ENCODE measurements at places on chromosomes 7 and 10.

GRCh38 chr7:74215921-74216320, 6.1 kb downstream of the LAT2 start:
- H3K27ac ChIP-seq, result no peak overlapping the region
- no peak for DNase-seq
- no peak overlapping the region for H3K4me3 ChIP-seq
- H3K27me3 ChIP-seq, result no peaks in the 10 kb centered on the region
- no peaks in the 10 kb centered on the region for H3K36me3 ChIP-seq

GRCh38 chr10:72295330-72295910, 21.7 kb downstream of the DDIT4 start:
- H3K27me3 ChIP-seq, result no peaks in the 10 kb centered on the region
- H3K27ac ChIP-seq, result no peak overlapping the region
- no peaks in the 10 kb centered on the region for H3K36me3 ChIP-seq
- H3K4me3 ChIP-seq, result peak overlapping the region; percentile 52

GRCh38 chr7:106065575-106066500, 46.3 kb downstream of the SYPL1 start:
- no peak overlapping the region for H3K4me3 ChIP-seq
- H3K4me1 ChIP-seq, result peaks cover 16% of the 10 kb centered on the region
- H3K27ac ChIP-seq, result no peak overlapping the region

- DNase-seq, result no peak
- H3K27ac ChIP-seq, result no peak overlapping the region
These were observed 46.2 kb downstream of the ZNF277 start for GRCh38 chr7:112252691-112253090.

GRCh38 chr7:21851559-21851967, 94.1 kb downstream of the CDCA7L start:
- no peaks in the 10 kb centered on the region for H3K36me3 ChIP-seq
- no peak for DNase-seq
- H3K27ac ChIP-seq, result no peak overlapping the region
- no peaks in the 10 kb centered on the region for H3K27me3 ChIP-seq

- H3K4me1 ChIP-seq, result peaks cover 30% of the 10 kb centered on the region
- no peaks in the 10 kb centered on the region for H3K36me3 ChIP-seq
- H3K4me3 ChIP-seq, result peak overlapping the region; percentile 99
- peak overlapping the region; percentile 98 for H3K27ac ChIP-seq
- no peak for DNase-seq
These were observed 1.2 kb downstream of the GRK5 start for GRCh38 chr10:119208553-119208940.

DNA sequence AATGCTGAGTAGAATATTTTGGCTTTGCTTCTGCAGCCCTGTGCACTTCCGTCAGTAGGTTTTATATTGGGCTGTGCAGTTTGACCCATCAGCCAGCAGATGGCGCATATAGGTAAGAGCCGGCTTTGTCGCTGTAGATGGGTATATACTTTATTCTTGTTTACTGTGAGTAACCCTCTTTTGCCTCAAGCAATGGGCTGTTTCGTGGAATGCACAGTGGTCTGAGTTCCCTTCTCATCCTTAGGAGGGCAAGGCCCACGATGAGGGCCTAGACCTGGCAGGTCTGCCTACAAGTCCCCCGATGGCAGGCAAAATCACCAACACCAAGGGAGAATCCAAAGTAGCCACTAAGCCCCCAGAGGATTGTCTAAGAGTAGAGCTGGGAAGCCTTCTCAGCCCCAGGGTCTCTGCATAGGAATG, 1002.9 kb upstream of the KCND2 start:
- H3K27ac ChIP-seq, result no peak overlapping the region
- no peaks in the 10 kb centered on the region for H3K4me1 ChIP-seq

- peaks cover 10% of the 10 kb centered on the region for H3K4me1 ChIP-seq
- no peaks in the 10 kb centered on the region for H3K27me3 ChIP-seq
- no peaks in the 10 kb centered on the region for H3K36me3 ChIP-seq
- DNase-seq, result no peak
These were observed 90.2 kb downstream of the FRMD4A start for GRCh38 chr10:14240253-14241189.

DNA sequence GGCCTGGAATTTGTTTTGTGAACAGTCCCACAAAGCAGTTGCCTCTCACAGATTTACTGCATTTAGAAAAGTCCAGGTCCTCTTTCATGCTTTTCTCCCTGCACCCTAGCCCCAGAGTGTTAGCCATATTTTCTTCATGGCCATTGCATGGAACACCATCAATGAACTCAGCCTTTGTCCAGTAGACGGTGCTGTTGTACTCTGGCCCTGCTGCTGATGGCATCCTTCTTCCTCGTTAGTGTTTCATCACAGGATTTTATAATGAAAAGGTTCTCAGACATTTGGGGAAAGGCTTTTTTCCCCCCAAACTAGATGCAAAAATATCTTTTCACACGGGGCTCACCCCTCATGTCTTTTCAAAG, 93.0 kb upstream of the SLC25A13 start:
- no peak overlapping the region for H3K27ac ChIP-seq
- no peaks in the 10 kb centered on the region for H3K36me3 ChIP-seq
- peak; percentile 52 for DNase-seq
- H3K27me3 ChIP-seq, result no peaks in the 10 kb centered on the region
- H3K4me1 ChIP-seq, result peaks cover 1% of the 10 kb centered on the region

GRCh38 chr7:137469191-137469811, 125.8 kb upstream of the PTN start:
- no peaks in the 10 kb centered on the region for H3K36me3 ChIP-seq
- H3K27me3 ChIP-seq, result peaks cover 2% of the 10 kb centered on the region
- peaks cover 4% of the 10 kb centered on the region for H3K4me1 ChIP-seq
- H3K27ac ChIP-seq, result peak overlapping the region; percentile 78
- H3K4me3 ChIP-seq, result no peak overlapping the region

GRCh38 chr7:142299237-142299781, 41.5 kb upstream of the PRSS58 start:
- no peaks in the 10 kb centered on the region for H3K4me1 ChIP-seq
- H3K4me3 ChIP-seq, result no peak overlapping the region
- H3K27me3 ChIP-seq, result peaks cover 4% of the 10 kb centered on the region
- H3K36me3 ChIP-seq, result no peaks in the 10 kb centered on the region

DNA sequence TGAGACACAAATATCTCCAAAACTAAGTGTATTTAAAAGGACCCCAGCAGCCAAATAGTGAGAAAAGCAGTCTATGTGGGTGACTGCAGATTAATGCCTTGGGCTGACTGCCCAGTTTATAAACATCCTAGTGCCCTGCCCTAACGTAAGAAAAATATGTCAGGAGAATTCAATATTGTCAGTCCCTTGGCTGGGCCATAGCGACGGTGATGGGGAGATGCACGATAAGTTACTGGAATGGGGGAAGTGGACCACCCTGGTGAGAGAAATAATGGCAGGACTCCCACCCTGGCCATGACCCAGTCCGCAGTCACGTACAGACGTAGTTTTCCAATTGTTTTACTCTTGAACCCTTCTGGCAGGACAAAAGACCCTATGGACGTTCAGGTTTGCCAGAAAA, 48.0 kb downstream of the JCAD start:
- no peak overlapping the region for H3K4me3 ChIP-seq
- peaks cover 4% of the 10 kb centered on the region for H3K4me1 ChIP-seq
- no peak overlapping the region for H3K27ac ChIP-seq
- H3K36me3 ChIP-seq, result no peaks in the 10 kb centered on the region
- DNase-seq, result no peak

DNA sequence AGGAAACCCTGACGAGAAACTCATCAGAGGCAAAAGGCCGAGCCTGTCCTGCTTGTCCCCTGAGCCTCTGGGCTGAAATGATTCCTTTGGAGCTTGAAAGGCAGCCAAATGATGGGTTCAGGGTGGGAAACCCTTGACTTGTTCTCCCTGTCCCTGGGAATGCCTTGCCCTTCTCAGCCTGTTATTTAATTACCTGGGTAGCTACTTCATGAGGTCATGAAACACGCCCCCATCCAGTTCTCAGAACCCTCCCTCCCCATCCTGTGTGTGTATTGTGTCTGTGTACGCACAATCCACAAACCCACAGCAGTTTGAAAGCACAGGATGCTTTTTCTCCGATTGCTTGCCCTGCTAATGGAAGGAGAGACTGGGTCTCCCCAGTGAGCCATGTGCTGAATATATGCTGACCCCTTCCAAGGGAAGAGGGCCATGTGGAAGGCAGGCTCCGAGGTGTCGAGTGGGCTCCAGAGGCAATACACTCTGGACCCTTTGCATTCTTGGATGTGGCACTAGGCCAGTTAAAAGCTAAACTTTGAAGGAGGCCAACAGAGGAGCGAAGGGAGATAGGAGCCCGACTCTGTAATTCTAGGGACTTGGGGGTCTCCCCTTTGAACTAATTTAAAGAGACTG, 10.6 kb downstream of the DUSP5 start:
- H3K4me3 ChIP-seq, result no peak overlapping the region
- no peak overlapping the region for H3K27ac ChIP-seq
- DNase-seq, result no peak
- peaks cover 10% of the 10 kb centered on the region for H3K4me1 ChIP-seq

- H3K27ac ChIP-seq, result peak within 1 kb of the TSS; percentile 69
- H3K27me3 ChIP-seq, result peaks cover 3% of the 10 kb centered on the region
- H3K36me3 ChIP-seq, result no peaks in the 10 kb centered on the region
- no peaks in the 10 kb centered on the region for H3K4me1 ChIP-seq
- H3K4me3 ChIP-seq, result peak within 1 kb of the TSS; percentile 92
These were observed at the start of gene CFAP70 for GRCh38 chr10:73358331-73359279. Gene CFAP70, minus strand, starts transcription at chr10:73358864. Its CDS starts 4,068 bp downstream, at chr10:73354796.

- no peak overlapping the region for H3K4me3 ChIP-seq
- H3K27me3 ChIP-seq, result peaks cover 2% of the 10 kb centered on the region
- no peak for DNase-seq
- H3K36me3 ChIP-seq, result no peaks in the 10 kb centered on the region
- H3K27ac ChIP-seq, result no peak overlapping the region
These were observed 78.1 kb downstream of the MYOF start for GRCh38 chr10:93404048-93404354.

DNA sequence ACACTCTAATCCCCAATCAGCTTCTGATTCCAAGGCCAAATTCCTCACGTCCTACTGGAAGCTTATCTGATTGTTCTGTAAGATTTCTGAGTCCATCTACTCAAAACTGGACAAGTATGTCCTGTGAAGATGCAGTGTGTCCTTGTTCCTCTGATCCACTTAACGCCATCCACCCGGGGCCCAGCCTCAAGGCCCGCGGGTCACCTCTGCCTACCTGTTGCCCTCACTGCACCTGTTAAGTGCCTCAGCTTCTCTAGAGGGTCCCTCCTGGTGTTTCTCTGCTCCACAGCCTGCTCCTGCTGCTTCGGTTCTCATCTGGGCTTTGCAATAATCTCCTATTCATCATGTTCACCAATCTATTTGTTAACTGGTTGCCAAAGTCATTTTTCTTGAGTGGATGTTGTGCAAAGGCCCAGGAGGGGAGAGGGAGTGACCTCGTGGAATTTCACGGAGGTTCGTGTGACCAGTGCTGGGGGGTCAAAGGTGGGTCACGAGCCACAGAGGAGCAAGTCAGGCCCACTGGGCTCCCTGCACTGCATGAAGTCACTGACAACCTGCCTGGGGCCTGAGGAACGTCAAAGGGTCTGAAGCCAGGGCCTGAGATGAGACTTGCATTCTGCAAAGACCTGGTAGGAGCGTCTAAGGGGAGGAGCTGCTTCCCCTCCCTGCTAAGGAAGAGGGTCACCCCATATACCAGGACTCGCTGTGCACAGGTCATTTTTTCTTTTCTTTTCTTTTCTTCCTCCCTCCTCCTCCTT, 338.1 kb downstream of the WDR37 start:
- no peaks in the 10 kb centered on the region for H3K27me3 ChIP-seq
- no peak overlapping the region for H3K27ac ChIP-seq
- no peak for DNase-seq
- H3K4me1 ChIP-seq, result peaks cover 11% of the 10 kb centered on the region

DNA sequence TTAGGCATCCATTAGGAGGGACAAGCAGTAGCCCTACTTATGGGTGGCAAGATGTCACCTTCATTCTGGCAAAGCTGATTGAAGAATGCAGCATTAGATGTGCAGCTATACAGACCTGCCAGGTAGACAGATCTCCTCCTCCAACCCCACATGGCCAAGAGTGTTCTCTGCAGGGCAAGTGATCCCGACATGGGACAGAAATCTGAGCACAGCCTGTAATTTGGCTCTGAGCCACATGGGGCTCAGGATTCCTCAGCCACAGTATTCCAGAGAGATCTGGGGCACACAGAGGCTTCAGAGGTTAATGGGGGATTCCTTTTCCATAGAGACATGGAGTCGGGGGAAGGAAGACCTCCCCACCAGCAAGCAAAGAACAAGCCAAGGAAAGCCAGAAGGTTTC, 58.7 kb upstream of the GDF10 start:
- no peak overlapping the region for H3K27ac ChIP-seq
- H3K27me3 ChIP-seq, result peaks cover 8% of the 10 kb centered on the region
- peaks cover 6% of the 10 kb centered on the region for H3K4me1 ChIP-seq
- H3K36me3 ChIP-seq, result no peaks in the 10 kb centered on the region

- no peak for DNase-seq
- H3K36me3 ChIP-seq, result no peaks in the 10 kb centered on the region
- H3K27me3 ChIP-seq, result peaks cover 2% of the 10 kb centered on the region
- H3K4me1 ChIP-seq, result no peaks in the 10 kb centered on the region
These were observed 592.5 kb downstream of the KCNMA1 start for GRCh38 chr10:77045085-77045484.

DNA sequence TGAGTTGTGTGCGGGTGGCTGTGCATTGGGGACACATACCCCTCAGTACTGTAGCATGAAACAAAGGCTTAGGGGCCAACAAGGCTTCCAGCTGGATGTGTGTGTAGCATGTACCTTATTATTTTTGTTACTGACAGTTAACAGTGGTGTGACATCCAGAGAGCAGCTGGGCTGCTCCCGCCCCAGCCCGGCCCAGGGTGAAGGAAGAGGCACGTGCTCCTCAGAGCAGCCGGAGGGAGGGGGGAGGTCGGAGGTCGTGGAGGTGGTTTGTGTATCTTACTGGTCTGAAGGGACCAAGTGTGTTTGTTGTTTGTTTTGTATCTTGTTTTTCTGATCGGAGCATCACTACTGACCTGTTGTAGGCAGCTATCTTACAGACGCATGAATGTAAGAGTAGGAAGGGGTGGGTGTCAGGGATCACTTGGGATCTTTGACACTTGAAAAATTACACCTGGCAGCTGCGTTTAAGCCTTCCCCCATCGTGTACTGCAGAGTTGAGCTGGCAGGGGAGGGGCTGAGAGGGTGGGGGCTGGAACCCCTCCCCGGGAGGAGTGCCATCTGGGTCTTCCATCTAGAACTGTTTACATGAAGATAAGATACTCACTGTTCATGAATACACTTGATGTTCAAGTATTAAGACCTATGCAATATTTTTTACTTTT, 1.8 kb downstream of the DDIT4 start:
- H3K27me3 ChIP-seq, result peaks cover 14% of the 10 kb centered on the region
- peak overlapping the region; percentile 94 for H3K4me3 ChIP-seq

Measured in glutamatergic neuron (in vitro differentiated cells).